ENCODE measurements at places on chromosomes 1 and 21.

DNA sequence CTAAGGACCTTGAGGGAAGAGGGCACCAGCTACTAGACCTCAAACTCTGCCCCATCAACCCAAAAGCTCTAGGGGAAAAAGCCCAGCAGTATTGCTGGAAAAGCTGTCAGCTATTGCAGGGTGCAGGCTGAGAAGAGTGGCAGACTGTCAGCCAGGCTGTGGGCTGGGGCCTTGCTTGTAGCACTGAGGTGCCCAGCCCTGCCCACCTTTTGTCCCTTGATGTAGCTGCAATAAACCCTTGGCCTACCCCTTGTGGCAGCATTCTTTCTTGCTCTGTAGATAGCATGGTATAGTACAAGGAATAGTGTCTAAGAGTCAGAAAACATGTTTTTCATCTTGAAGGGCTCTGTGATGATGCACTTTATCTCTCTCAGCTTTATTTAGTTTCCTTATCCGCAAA, 39.4 kb downstream of the CDC14A start:
- DNase-seq: no peak

DNA sequence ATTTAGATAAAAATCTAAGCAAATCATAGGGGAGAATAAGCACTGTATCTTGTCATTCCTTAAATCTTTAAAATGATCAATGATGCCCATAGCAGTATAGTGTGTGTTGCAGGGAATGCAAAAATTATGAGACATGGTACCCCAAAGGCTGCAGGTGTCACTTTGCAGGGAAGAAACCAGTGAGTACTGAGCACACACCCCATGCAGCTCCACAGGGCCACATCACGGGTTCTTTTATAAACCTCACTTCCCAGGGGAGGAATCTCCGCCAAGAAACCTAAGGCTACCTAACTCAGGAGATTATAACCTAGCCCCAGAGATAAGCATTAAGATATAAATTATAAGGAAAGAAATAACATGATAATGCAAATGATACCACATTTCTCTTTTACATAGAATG, 115.6 kb downstream of the APP start:
- DNase-seq: no peak

DNA sequence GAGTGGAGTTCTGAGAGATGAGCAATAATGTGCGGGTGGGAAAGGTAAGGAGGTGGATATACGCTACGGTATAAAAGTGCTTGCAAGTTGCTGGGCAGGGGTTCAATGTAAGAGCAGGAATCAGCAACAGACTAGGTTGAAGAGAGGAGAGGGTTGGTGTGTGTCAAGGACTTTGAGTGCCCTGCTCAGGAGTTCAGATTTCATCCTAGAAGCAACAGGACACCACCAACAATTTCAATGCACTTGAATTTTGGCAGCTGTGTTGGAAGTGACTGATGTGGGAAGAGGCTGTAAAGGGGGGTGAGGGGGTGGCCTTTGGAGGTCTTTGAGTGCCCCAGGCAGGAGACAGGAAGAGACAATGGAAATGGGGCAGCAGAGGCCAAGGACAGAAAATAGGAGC, 57.3 kb downstream of the RHOU start:
- no peak for DNase-seq

DNA sequence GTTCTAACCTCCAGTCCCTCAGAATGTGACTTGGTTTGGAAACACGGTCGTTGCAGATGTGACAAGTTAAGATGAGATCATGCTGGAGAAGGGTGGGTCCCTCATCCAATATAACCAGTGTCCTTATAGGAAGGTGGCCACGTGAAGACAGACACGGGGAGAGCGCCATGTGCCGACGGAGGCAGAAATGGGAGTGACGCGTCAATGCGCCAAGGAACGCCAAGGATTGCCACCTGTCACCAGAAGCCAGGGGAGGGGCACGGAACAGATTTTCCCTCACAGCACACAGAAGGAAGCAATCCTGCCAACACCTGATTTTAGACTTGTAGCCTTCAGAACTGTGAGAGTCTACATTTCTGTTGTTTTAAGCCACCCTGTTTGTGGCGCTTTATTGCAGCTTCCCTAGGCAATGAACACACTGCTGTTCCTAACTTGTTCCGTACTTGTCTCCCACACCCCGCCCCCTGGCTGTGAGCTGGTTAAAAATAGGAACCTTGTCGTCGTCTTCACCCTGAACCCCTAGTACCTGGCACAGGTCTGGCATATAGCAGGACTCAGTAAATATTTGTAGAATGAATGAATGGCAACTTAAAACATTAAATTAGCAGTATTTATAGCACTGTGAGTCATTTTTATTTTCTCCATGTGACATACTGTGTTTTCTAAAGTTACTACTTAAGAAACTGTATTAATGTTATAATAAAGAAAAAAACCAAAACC, 14.2 kb downstream of the RIMS3 start:
- no peak for DNase-seq
